B cell (primary cell): ENCODE measurements at places on chromosomes 16 and 17.

- DNase-seq, result no peak
These were observed 1.9 kb downstream of the ATP1B2 start for GRCh38 chr17:7652388-7653356.

DNA sequence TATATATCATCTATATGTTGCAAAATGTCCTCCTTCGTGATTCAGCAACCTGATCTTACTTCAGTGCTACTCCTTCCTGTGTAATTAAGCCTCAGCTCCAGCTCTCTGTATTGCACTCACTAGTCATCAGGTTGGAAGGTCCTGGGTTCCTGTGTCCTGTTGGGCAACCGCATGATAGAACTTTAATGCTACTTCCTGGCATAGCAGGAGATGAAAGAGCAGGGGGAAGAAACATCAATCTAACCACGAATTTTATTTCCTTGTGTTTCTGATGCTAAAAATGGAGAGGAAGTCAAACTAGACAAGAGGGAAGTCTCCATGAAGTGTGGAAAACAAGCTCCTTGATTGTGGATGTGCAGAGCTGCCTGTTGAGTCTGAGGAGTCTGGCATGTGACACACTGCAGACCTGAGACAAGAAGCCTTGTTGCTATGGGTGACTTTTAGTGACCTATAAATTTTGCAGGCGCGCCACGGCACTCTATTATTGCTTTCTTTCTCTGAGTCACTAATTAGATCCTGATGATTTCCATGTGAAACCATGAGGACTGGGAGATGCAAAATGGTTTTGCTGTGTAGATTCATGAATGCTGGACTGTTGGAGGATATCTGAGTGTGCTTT, 25.6 kb downstream of the IGSF6 start:
- no peak for DNase-seq

DNA sequence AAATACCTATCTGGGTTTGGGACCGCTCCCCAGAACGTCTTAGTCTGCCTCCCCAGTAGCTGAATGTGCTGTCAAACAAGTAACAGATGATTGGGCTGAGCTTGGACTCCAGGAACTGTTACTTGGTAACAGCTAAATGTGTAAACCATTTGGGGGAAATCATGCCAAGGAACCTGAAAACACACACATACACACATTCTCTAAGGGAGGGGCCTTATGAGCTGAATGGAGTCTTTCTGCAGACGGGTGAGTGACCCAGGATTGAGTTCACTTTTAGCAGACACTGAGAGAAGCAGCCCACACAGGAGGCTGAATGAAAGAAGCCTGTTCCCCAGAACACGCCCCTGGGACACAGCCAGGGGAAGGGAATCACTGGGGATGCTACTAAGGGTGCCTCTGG, 1.6 kb downstream of the ACLY start:
- no peak for DNase-seq

- DNase-seq, result peak; percentile 53
These were observed 246.6 kb upstream of the RPL38 start for GRCh38 chr17:73956595-73957465.

- DNase-seq, result no peak
These were observed 29.5 kb downstream of the KNOP1 start for GRCh38 chr16:19688396-19689024.

- DNase-seq, result peak; percentile 93
These were observed at the start of gene PRKCB for GRCh38 chr16:23835390-23836077. Gene PRKCB (plus strand): TSS chr16:23835983.

- no peak for DNase-seq
These were observed 11.7 kb downstream of the PAM16 start for GRCh38 chr16:4339455-4339854.
